ENCODE measurements at places on chromosomes 11 and 22. TPM values are rescaled to one million over a fixed set of nuclear protein-coding genes. Genes with fewer than 3 reads are reported as not detected.

DNA sequence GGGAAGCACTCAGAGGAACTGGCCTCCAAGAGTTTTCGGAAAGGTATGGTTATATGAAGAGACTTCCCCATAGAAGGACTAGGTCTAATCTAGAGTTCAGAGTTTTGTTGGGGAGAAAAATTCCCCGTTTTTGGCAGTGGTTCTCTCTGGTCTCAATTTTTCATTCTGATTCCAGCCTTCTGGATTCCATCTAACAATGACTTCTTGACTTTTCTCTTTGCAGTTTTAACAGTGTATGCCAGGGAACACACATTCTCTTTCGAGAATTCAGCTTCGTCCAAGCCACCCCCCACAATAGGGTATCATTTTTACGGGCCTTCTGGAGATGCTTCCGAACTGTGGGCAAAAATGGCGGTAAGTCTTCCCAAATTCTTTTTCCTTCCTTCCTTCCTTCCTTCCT, 115.6 kb downstream of the CSTPP1 start:
- no peak for DNase-seq

GRCh38 chr11:73394416-73395296, 18.5 kb downstream of the RELT start:
- no peak for DNase-seq

GRCh38 chr11:65334696-65335295, 1.1 kb downstream of the DPF2 start:
- DNase-seq, result no peak

DNA sequence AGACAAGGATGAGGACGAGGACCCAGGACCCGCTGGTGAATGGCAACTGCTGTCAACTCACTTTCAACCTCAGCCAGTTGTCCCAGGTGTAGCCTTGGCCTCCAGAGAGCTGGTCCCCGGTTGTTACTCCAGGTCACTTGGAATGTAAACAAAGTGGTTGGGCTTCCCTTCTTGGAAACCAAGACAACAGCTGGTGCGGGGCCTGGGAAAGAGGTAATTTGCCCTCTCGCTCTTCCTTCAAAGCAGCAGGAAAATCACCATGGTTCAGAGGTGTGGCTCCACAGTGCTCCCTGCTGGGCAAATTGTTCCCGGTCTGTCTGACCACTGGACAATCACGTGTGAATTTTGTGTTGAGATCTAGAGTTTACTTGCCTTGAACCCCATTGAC, 15.0 kb downstream of the SLC1A2 start:
- DNase-seq, result peak; percentile 60

DNA sequence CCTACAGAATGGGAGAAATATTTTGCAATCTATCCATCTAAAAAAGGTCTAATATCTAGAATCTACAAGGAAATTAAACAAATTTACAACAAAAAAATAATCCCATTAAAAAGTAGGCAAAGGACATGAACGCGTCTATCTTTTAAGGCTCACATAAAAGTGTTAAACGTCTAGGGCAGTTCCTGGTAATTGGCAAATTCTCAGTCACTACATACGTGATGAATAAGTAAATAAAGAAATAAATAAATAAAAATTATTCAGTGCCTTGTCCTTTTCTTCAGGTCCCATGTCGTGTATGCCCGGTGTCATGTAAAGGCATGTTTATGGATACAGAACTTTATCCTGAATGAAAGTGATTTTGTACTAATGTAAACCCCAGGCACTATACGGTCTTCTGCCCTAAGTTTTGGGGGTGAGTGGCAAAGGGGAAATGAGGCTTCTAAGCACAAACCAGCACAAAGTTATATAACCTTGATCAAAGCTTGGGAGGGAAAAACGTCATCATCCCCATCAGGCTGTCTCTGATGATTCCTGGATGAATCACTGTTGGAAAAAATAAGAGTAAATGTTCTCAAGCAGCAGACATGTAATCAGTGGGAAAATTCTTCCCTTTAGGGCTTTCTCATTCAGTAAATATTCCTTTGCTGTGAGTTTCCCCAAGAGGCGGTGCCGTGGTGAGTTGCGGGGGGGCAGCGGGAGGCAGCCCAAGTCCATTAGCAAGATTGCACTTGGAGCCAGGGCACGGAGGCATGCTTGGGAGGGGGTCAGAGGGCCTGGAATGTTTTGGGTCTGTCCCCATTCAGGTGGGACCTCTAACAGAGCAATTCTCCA, 30.4 kb upstream of the MICAL2 start:
- peak; percentile 96 for DNase-seq

DNA sequence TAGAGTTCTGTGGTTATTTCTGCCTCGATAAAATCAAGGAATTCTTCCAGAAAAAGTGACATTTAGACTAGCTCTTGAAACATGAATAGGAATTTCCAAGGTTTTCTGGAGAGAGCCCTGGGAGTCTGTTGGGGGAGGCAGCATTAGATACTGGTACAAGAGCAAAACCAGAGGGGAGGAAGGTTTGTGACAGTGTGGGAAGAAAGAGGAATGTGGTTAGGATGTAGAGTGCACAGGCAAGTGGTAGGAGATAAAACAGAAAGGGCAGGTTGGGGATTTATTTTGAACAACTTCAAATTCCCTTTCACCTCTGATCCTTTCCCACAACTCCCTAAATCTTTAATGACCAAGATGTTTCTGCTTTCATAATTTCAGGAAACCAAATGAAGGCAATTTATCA, 588.4 kb downstream of the METTL15 start:
- no peak for DNase-seq

The MYBPC3 gene
- not detected for total RNA-seq

The SCYL1 gene
- total RNA-seq, result 84.5 TPM

Measured in Daoy (cell line).